Suppressor macrophage (primary cell): ENCODE measurements at places on chromosomes 4 and X.

DNA sequence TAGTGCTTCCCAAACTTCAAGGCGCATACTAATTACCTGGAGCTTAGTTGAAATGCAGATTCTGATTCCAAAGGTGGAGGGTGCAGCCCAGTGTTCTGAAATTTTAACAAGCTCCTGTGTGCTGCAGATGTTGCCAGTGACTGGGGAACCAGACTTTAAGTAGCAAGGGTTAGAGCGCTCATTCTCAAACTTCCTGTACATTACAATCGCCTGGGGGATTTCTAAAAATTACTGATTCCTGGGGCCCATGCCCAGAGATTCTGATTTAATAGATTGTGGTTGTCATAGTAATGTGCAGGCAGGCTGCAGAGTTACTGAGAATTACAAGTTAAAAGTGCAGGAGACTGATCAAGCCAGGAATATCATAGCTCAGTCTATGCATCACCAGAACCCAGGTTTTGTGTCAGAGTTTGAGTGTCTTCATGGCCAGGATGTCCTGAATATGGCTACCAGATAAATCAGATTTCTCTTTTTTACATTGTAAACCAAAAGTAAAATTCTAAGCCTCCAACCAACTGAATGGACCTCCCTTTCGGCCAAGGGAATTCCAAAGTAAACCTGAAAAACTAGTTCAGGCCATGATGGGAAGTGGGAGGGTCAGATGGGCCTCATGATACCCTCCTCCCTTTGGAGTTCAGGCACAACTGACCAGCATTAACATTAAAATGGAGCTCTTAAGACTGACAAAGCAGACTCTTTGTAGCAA is 121.6 kb downstream of the ATXN3L start:
- DNase-seq: no peak

DNA sequence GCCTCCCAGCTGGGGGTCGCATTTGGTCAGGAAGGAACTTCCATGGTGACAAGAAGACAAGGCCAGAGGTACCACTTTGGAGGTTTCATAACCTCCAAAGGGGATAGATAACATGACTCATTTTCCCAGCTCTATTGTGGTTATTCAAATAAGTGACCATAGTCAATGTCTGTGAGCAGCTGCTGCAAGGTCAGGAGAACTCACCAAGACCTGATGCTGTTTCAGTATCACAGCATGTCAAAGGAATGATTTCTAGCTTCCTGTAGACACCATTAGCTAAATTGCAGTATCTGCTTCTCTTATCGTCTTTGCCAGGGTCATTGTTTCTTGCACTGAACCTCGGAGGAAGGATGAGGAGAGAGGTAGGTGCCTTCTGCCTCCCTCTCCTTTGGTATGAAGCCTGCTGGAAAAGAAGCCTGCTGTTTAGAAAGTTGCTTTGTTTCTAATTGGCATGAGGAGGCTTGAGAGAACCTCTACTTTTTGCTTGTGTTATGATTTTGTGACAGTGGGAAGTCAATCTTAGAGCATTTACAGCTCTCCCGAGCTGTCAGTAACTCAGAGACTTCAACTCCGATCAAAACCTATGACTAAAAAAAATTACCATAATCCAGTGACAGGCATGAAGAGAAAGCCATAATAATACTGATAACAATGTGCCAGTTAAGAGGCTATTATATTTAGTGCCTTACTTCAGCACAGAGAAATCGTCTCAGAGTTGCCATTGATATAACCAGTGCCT is 38.0 kb upstream of the GATB start:
- DNase-seq: no peak

GRCh38 chr4:164542431-164542830 is 211.5 kb upstream of the SMIM31 start:
- no peak for DNase-seq

GRCh38 chr4:155600244-155600643 is 66.4 kb upstream of the GUCY1A1 start:
- DNase-seq: no peak

- no peak for DNase-seq
Measured at GRCh38 chrX:135629342-135629741, 84.1 kb upstream of the CT45A1 start.

GRCh38 chr4:6917461-6918271 is 8.0 kb downstream of the TBC1D14 start:
- DNase-seq: peak; percentile 93

DNA sequence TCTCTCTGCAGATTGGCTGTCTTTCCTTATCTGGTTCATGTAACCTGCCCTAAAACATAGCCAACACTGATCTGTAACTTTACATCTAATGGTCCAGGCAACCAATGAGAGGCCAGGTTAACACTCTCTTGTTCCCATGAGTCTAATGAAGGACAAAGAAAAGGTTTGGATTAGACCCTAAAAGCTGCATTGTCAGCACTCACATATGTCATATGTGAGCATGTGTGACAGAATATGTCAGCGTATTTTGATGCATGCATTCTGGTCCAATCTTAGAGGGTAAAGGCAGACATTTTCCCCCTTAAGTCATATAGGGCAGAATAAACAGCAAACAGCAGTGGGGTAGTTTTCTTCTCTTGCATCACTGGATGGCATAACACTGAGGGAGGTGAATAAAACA is 3.7 kb downstream of the NDST3 start:
- DNase-seq: no peak

GRCh38 chr4:124227981-124228380 is 484.6 kb downstream of the ANKRD50 start:
- no peak for DNase-seq

DNA sequence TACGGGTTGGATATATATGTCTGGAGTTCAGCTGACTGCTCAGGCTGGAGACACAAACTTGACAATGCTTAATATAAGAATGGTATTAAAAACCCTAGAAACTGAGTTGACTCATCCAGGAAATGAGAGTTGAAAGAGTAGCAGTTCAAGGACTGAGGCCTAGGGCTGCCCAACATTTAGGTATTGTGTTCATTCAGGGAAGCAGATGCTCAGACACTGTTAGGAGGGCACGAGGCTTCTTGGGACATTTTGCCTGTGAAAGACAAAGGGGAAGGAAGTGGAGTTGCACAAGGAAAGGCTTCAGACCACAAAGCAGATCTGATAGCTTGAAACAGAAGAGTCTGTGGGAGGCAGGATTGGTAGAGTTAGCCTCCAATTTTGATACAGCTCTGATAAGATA is 52.0 kb upstream of the HS3ST1 start:
- peak; percentile 92 for DNase-seq

DNA sequence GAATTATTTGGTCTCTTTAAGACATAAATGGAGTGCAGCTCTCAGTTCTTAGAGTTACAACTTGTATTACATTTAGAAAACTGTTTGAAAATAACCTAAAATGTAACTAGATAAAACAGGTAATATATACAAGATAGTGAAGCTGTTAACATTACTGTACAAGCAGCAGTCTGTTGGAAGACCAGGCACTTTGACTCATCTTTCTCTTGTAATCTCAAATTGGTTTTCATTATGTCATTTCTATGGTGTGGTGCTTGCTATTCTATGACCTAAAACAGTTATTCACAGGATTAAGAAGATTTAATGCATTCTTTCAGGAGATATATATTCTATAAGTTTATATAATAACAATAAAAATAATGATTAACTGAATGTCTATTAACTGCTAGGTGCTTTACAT is 282.5 kb upstream of the PITX2 start:
- DNase-seq: no peak

GRCh38 chrX:10603612-10604011 is 16.8 kb downstream of the MID1 start:
- no peak for DNase-seq

DNA sequence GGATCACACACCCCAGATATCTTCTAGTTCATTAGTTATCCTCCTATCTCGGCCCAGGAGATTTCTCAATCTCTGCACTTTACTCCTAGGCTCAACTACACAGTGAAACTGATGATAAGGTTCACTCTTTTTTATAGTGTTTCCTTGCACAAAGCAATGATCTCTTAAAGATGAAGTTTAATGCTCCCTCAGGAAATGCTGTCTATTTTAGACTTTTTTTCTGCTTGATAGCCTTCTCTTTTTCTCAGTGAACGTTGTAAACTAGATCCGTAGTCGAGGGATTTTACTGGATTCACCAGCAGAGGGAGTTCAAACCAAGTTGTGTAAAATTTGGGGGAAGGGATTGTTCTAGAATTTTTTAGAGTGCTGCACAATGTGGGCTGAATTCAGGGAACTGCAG is 269.6 kb downstream of the GBA3 start:
- DNase-seq: peak; percentile 1

GRCh38 chrX:31213941-31214340 is 142.1 kb upstream of the FTHL17 start:
- DNase-seq: peak; percentile 36

DNA sequence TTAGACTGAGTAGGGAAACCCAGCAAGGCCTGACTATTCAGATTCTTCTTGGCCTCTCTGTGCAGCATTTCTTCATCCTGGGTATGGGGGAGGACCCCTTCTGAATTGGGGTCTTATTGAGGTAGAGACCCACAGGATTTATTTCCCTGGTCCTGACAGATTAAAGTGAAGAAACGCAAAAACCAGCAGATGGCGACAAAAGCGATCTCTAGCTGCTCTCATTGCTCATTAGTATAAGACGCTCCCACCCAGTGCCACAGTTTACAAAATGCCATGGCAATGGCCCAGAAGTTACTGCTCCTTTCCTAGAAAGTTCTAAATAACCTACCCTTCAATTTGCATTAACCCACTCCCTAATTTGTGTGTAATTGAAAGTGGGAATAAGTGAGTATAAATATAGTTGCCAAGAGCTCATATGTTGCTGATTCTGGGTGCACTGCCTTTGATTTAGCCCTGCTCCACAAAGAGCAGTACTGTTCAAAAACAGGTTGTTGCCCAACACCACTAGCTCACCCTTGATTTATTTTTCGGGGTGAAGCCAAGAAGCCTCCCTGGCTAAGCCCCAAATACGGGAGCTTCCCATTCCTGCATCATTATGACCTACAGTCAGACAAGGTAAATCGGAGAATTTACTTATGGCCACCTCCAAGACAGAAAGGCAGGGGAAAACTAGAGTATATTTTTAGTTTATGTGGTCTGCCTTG is 3.7 kb upstream of the BEX4 start:
- DNase-seq: peak; percentile 65

- DNase-seq: no peak
Measured at GRCh38 chr4:185071236-185071811, 53.0 kb downstream of the HELT start.

DNA sequence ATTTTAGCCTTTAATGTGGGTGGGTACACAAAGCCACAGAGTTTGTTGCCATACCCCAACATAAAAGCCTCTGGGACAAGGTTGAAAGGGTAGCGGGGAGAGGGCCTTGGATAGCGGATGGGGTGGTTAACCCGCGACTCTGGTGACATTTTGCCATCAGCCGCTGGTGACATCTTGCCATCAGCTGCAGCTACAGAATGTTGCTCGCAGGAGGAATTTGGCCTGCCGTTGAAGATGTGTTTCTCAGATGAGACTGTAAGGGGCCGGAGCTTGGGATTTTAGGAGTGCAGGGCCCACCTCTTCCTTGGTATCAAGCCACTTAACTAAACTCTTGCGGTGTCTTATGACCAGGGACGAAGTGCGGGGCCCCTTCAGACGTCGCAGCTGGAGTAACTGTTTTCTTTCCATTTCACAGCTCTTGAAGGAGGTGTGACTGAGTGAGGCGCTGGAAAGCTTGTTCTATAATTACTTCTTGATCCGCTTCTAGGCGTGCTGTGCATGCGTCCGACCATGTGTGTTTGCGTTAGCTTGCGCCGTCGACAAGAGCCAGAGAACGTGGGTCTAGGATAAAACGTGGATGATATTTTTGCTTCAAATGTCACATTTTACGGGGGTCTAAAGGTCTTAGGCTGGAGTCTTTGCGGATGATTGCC is 820 bp upstream of the RASL11B start:
- peak; percentile 6 for DNase-seq

DNA sequence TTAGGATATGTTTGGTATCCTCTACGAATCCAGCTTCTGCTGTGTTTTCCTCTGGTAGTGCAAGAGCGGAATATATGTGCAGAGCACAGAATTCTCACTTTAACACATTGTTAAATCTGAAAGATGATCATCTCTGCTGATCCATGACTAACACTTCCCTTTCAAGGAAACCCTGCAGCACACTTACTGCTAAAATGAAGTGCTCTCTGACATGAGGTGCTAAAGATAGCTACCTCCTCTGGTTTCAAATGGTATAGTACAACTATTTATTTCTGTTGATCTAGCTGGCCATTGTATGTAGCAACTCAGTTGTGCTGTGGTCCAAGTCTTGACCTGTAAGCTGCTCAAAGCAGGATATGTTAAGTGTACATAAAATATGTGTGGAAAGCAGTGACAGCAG is 162.4 kb upstream of the FMR1 start:
- DNase-seq: no peak

- no peak for DNase-seq
Measured at GRCh38 chr4:21986307-21986706, 37.7 kb upstream of the KCNIP4 start.

GRCh38 chr4:21097026-21097425 is 396.8 kb downstream of the PACRGL start:
- DNase-seq: no peak

- DNase-seq: peak; percentile 90
Measured at GRCh38 chr4:151403656-151404055, 5.3 kb upstream of the FHIP1A start.

GRCh38 chr4:126991965-126992364 is 640.8 kb upstream of the INTU start:
- no peak for DNase-seq

GRCh38 chrX:39073131-39073530 is 271.9 kb downstream of the MID1IP1 start:
- no peak for DNase-seq

- DNase-seq: no peak
Measured at GRCh38 chr4:76856243-76857073, 41.5 kb downstream of the SOWAHB start.
